ENCODE measurements at places on chromosomes 5 and 9.

- no peak for DNase-seq
Measured at GRCh38 chr9:33167972-33168461, 881 bp upstream of the B4GALT1 start.

- no peak for DNase-seq
Measured at GRCh38 chr5:138472353-138472752, 7.1 kb downstream of the EGR1 start.

DNA sequence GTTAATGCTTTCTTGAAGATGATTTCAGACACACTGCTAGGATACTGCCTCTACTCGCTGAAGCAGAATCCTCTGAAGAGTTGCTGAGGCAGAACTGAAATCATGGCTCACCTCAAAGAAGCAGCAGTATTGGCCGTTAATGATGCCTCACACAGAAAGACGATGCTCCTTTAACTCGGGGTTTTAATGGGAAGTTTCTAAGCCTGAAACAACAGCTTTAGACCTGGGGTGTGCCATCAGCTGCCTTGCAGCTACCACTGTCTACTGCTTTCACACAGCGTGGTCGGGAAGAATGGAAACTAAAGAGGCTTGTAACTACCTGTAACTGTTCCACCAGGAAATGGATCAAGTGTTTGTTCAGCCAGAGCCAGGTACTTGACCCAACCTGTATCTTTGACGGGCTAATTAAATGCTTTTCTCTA is at the start of gene CTXN3:
TSS of gene CTXN3 (plus strand) at position 65 of the 422 bp plus-strand sequence. CDS start 8,440 bp downstream, outside the sequence.
- DNase-seq, result no peak

DNA sequence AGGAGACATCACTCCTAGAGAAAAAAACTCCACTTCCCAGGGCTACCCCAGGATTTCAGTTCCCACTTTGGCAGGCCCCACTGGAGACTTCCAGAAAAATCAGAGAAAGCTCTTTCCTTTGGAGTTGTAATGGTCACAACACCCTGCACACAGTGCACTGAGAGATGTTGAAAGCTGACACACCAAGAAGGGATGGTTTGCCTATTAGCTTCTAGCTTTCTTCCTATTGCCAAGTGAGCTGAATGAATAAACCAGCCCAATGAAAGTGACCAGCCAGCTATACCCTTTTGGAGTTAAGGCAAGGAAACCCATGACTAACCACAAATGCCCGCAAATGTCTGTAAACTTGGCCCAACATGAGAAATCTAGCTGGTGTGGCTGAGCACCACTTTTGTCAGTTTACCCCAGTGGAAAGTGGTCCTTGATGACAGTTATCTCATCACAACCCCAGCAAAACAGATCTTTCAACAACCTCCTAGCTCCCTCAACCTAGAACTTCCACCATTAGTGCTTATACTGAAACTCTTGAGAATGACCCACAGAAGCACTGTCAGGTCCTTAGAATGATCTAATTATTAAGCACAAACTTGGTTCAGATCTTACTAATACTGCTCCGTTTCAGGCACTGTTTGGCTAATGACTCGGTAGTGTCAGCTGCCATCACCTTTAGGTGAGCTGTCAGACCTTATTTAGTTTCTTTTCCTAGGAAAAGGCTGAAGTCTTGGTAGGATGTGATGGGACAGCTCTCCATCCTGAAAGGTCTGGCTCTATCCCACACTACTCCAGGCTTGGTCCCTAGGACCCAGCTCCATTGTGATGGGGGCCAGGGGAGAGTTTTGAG is 11.2 kb downstream of the IRF1 start:
- no peak for DNase-seq

- DNase-seq, result no peak
Measured at GRCh38 chr9:80555782-80556325, 984.1 kb downstream of the TLE4 start.

DNA sequence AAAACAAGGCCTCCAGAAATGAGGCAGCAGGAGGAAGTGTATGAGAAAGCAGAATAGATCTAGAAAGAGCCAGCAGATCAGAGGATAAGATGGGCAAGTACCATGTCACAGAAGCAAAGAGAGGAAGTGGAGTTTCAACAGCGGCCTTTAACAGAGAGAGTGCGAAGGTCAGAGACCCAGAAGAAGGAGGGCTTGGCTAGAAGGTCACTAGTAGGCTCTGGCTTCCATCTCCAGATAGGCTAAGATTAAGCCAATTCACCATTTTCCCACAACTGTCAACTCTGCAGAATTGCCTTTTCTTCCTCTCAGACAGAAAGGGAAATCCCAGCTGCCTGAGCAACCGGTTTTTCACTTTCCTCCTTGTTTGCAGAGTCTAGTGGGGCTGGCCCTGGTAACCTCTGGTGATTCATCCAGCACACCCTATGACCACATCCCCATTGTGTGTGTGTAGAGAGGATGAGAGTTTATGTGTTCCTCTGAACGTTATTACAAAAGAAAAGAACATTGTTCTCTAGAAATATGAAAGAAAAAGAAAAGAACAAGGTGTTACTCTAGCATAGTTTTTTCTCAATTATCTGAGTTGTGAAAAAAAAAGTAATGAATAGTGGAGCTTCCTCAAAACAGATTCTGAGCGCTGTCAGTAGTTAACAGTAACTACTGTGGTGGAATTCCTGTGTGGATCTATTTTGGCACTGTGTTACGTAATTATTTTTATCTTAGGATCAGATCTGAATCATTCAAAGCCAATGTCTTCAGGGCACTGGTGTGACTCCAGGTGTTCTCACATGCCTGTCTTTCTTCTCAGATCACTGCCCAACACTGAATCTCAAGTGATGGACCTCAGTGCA is 220.4 kb downstream of the ARRDC3 start:
- peak; percentile 86 for DNase-seq

GRCh38 chr5:61933787-61934626 is 372.0 kb upstream of the KIF2A start:
- DNase-seq, result peak; percentile 60

DNA sequence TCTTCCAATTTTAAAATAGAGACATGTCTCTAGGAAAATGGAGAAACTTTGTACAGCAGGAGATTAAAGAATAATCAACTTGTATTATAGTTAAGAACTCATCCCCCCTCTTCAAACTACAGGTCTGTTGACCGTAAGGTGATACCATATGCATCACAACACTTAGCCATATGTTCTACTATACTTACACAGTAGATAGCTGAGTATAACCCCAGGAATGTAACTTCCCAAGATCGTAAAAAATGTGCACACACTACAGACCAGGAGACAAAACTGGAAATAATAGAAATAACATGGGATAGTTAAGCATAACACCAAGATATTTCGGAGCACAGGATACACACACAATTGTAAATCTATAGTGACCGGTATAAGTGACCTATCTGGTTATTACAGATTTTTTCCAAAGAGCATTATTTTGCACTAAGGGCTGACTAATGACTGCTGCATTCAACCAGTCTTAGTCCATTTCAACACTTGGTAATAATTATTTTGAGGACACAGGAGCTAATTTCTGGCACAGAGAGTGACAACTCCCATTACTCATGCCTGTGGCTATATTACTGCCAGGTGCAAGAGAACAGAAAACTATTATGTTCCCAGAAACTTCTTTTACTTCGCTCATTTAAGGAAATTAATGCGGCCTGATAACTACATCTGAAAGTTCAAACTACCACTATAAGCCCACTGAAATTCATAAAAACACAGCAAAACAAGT is 15.4 kb upstream of the ZNF622 start:
- DNase-seq, result no peak

- DNase-seq, result no peak
Measured at GRCh38 chr5:147483188-147483790, 26.6 kb downstream of the DPYSL3 start.

DNA sequence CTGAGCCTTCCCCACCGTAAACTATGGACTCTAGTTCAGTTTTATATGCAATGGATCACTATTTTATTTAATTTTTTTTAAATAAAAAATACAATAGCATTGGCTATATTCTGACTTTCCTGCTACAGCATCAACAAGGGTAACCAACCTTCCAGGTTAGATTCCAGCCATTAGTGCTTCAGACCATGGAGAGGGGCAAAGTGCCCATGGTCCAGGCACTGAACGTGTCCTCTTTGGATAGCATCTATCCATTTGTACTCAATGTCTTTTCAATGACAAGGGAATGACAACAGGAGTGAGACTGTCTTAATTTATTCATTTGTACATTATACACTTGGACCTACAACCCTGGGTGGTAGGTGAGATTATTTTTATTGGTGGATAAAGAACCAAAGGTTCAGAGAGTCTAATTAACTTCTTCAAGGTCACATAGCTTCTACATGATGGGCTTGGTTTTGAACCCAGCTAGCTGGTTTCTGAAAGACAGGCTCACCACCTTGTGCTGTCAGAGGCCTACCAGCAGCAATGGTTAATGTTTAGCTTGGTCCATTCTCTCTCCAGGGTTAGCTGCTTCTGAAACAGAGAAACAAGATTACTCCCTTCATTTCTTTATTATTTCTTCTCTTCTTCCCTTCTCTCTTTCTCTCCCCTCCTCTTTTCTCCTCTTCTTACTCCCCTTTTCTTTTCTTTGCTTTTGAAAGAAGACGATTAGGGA is 11.5 kb downstream of the TMEM171 start:
- no peak for DNase-seq

DNA sequence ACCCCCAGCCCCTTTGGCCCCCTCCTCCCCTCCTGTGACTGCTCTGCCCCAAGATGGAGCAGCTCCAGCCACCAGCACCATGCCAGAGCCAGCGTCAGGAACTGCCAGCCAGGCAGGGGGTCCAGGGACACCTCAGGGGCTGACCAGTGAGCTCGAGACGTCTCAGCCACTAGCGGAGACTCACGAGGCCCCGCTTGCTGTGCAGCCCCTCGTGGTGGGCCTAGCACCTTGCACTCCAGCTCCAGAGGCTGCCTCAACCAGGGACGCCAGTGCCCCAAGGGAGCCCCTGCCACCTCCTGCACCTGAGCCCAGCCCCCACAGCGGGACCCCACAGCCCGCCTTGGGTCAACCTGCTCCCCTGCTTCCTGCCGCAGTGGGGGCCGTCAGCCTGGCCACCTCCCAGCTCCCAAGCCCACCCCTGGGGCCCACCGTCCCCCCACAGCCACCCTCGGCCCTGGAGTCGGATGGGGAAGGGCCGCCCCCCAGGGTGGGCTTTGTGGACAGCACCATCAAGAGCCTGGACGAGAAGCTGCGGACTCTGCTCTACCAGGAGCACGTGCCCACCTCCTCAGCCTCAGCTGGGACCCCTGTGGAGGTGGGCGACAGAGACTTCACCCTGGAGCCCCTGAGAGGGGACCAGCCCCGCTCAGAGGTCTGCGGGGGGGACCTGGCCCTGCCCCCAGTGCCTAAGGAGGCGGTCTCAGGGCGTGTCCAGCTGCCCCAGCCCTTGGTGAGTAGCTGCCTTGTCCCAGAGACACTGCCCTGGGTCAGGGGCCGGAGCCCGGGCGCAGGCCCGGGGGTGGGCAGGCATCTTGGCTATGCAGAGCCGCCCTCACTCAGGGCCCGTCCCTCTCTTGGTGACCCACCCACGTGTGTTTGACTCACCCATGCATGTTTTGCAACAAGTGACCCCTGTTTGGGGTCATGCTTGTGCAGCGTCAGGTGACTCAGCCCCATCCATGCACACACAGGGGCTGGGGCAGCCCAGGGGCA is 105.2 kb downstream of the WNK2 start:
- no peak for DNase-seq

- no peak for DNase-seq
Measured at GRCh38 chr9:90787771-90788460, 13.7 kb upstream of the SYK start.

DNA sequence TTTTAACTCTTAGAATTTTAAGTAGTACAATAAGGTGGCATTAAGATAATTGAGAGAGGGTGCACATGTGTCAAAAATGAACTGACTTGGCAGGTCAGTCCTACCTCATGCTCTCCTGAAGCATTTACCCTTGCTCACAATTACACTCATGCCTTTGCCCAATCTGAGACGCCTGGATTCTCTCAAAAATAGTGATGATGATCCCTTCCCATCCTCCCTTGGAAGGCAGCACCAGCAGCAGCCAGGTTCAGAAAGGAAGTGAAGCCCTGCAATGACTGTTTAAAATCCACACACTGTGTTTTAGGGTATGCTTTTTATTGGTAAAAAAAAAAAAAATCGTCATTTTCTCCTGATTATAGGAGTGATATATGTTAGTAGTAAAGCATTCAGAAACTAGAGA is 246.6 kb downstream of the PRELID2 start:
- DNase-seq, result peak; percentile 74

- DNase-seq, result peak; percentile 41
Measured at GRCh38 chr5:125798307-125798706, 624.9 kb upstream of the GRAMD2B start.

DNA sequence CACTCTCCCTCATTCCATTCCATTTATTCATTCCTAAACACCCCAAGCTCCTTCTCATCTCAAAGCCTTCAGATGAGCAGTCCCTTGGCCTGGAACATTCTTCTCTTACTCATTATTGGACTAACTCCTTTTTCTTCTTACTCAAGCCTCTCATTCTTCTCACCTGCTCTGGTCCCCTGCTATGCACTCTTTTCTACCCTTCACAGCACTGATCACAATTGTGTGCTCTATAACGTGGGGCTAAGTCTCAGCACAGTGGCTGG is 212.4 kb downstream of the MAPKAP1 start:
- no peak for DNase-seq

- DNase-seq, result no peak
Measured at GRCh38 chr5:116939641-116940040, 365.0 kb upstream of the SEMA6A start.

DNA sequence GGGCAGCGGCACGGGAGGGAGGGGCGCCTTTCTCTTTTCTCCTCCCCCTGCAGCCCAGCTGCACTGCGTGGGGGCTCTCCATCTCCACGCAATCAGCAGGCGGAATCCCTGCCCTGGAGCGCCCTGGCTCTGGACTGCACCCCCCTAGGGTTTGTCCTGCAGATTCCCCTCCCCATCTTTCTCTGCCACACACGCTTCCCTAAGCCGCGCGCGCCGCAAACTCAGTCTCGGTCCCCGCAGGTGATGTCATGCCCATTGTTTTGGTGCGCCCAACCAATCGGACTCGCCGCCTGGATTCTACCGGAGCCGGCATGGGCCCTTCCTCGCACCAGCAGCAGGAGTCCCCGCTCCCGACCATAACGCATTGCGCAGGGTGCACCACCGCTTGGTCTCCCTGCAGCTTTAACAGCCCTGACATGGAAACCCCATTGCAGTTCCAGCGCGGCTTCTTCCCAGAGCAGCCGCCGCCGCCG is at the start of gene KCNN2:
TSS of gene KCNN2 (plus strand) at position 347 of the 473 bp plus-strand sequence. CDS start at position 417, 70 bp downstream.
- DNase-seq, result peak; percentile 86

- DNase-seq, result no peak
Measured at GRCh38 chr9:32518276-32518675, 7.7 kb downstream of the RIGI start.

- no peak for DNase-seq
Measured at GRCh38 chr9:25742256-25742655, 64.0 kb upstream of the TUSC1 start.

GRCh38 chr5:135373736-135374515 is 25.1 kb downstream of the MACROH2A1 start:
- no peak for DNase-seq

- peak; percentile 9 for DNase-seq
Measured at GRCh38 chr5:158591301-158591863, 508.3 kb downstream of the EBF1 start.

- no peak for DNase-seq
Measured at GRCh38 chr5:59186623-59187022, 603.7 kb downstream of the RAB3C start.

DNA sequence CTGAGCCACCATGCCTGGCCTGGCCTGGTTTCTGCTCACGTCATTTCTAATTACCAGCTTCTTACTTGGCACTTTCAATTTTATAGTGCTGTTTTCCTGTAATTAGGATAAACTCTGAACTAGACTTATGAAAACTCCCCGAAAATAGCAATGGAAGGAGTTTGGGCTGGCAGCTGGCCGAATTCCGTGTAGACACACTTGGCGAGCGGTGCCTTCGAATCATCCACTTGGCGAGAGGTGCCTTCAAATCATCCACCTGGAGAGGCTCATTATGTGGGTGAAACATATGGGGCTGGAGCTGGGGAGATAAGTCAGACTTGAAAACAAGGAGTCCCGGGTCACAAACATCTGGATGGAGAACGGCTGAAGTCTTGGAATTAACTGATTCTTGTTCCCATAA is 203.7 kb downstream of the ROR2 start:
- no peak for DNase-seq
